ENCODE measurements at places on chromosomes 1 and 21. TPM values are rescaled to one million over a fixed set of nuclear protein-coding genes. Genes with fewer than 3 reads are reported as not detected.

GRCh38 chr21:43779660-43780059 is 3.6 kb upstream of the CSTB start:
- peak; percentile 14 for DNase-seq

- peak; percentile 87 for DNase-seq
Measured at GRCh38 chr1:63593886-63594605, 835 bp downstream of the PGM1 start.

DNA sequence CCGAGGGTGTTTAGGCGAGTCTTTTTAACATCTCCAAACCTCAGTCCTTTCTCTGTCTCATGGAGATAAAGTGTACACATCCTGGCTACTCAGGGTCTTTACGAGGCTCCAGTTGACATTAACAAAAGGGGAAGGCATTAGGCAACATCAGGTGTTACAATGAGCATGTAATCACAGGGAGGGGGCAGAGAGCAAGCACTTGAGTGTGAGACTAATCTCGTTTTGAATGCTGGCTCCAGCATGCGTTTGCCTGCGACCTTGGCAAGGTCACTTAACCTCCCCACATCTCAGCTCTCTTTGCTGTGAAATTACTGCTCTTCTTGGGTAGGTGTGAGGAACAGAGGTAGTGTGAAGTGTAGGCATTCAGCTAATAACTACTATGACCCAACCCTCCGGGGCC is 3.1 kb downstream of the TNNT2 start:
- DNase-seq, result peak; percentile 59

DNA sequence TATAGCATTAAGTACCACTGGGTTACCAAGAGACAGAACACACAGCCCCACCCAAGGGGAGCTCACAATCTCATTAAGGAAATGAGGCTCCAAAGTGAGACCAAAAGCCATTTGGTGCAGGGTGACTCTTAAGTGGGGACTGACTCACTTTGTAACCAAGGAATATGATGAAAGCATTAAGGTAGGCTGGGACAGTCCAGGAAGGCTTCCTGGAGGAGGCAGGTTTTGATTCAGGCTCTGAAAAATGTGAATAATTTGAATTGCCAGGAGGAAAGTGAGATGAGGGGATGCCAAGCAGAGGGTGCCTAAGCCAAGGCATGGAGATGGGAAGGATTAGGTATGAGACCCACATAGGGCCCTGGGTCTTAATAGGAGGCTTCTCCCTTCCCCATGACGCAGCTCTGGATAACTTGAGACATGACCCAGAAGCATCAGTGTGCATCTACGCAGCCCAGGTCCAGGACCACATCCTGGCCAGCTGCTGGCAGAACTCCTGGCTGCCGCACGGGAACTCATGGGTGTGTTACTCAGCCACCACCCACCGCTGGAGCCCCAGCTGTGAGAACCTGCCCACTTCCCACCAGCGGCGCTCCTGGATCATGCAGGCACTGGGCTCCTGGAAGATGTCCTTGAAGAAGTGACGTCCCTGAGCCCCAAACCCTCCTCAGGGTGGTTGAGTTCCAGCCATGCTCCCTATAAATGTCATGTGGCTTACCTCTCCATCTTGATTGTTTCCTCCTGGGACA is 5.9 kb upstream of the TTC4 start:
- DNase-seq, result no peak

- DNase-seq, result no peak
Measured at GRCh38 chr1:115796897-115797296, 28.4 kb upstream of the CASQ2 start.

GRCh38 chr21:34009193-34009592 is 64.2 kb upstream of the MRPS6 start:
- DNase-seq, result no peak

KLF17 gene
- polyA plus RNA-seq, result not detected

TIAM1 gene
- polyA plus RNA-seq, result 3.9 TPM

DNA sequence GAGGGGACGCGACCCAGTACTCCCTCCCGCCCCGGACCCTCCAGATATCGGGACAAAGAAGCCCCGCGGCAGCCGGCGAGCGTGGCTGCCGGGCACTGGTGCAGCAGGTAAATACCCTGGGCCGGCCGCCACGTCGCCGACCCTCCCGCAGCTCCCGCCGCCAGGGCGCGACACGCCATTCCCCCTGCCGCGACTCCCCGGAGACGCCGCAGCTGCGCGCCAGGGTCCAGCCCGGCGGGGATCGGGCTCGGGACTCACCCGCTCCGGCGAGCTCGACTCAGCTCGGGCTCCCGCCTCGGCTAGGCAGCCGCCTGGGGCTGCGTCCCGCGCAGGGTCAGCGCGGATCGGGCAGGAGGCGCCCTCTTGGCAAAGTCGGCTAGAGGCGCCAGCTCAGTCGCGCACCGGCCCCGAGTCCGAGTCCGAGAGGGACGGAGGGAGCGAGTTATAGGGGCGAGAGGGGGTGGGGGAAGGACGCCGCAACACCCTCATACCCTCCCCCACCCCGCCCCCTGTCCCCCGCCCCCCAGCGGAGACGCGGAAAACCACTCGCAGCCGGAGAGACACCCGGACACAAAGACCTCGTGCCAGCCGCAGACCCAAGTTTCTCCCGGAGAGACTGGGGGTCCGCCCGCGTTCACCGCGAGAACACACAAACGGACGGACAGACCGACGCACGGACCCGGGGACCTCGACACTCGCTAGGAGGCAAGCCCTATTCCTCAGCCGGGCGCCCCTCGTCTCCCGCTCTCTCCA is 985 bp downstream of the SYT6 start:
- peak; percentile 80 for DNase-seq

GRCh38 chr21:45912611-45913417 is 68.8 kb upstream of the COL6A1 start:
- DNase-seq, result no peak

- no peak for DNase-seq
Measured at GRCh38 chr1:62066713-62067112, 127.9 kb upstream of the L1TD1 start.

EPHA2 gene
- polyA plus RNA-seq, result 8.6 TPM

GRCh38 chr1:206954459-206955342 is 8.4 kb upstream of the PIGR start:
- no peak for DNase-seq

UBXN10 gene
- 3.2 TPM for polyA plus RNA-seq

OR2T33 gene
- polyA plus RNA-seq, result not detected

ADSS2 gene
- 5.8 TPM for polyA plus RNA-seq

DNA sequence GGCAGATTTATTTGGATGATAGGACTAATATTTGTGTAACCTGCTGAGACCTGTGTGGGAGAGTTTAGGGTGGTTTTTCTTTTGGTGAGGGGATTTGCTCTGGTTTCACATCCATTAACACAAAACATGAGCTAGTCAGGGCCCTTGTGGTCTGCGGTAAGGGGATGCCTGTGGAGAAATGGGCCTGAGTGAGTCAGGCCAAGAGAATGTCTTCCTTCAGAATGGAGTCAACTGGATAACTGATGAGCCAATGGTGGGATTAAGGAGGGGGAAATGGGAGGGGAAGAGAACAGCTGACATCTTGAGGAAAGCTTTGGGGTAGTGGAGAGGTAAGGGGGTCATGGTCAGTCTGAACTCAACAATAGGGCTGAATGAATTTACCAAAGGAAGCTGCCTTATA is 13.9 kb downstream of the WNT2B start:
- DNase-seq, result no peak

- peak; percentile 32 for DNase-seq
Measured at GRCh38 chr1:40032240-40032891, 8.2 kb upstream of the CAP1 start.

GRCh38 chr1:52366517-52366827 is 467 bp upstream of the CC2D1B start:
- no peak for DNase-seq

- DNase-seq, result no peak
Measured at GRCh38 chr1:45531873-45532272, 10.2 kb upstream of the PRDX1 start.

DNA sequence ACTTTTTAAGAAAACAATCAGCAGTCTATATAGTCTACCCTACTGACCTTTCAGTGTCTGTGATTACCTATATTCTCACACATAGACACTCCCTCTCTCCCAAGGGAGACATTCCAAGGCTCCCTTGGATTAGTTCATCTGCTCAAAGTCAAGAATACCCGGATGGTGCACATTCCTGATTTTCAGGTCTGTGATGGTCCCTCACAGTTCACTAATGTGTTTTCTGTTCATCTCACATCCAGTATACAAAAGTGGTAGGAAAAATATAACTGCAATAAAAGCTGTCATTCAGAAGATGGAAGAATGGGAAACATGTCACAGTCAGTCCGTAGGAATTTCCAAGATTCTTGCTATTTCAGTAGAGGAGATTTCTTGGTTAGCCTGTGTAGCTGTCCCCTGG is 224.1 kb upstream of the CACYBP start:
- no peak for DNase-seq

- DNase-seq, result no peak
Measured at GRCh38 chr1:68705466-68705865, 208.6 kb upstream of the DEPDC1 start.

PSRC1 gene
- 2.8 TPM for polyA plus RNA-seq

DNA sequence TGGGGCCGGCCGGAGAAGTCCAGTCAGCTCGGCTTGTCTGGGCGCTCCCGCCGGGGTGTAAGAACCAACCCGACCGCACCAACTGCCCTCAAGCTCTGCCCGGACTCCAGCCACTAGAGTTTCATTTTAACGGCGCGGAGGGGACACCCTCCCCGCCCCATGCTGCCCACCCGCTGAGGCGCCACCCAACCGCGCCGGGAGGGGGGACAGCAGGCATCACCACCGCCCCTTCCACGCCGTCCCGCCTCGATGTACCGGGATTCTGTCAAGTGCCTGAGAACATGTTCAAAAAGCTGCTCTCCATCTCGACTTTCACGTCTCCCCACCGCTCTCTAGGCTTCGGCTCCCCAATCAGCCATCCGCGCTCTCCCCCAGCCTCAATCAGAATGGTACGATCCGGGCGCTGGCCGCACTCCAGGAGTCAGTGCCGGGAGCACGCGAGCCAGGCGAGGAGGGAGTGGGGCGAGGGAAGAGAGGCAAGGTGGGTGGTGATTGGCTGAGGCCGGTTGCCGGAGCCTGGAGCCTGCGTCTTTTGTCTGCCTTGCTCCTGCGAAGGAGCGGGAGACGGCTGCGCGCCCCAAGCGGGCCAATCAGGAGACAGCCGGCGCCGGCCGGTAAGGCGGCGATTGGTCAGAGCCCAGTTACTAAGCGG is at the start of gene PIK3R3:
Gene PIK3R3 (minus strand): TSS at position 101 of the 652 bp plus-strand sequence. CDS start 677 bp downstream, outside the sequence.
- DNase-seq, result peak; percentile 99

DNA sequence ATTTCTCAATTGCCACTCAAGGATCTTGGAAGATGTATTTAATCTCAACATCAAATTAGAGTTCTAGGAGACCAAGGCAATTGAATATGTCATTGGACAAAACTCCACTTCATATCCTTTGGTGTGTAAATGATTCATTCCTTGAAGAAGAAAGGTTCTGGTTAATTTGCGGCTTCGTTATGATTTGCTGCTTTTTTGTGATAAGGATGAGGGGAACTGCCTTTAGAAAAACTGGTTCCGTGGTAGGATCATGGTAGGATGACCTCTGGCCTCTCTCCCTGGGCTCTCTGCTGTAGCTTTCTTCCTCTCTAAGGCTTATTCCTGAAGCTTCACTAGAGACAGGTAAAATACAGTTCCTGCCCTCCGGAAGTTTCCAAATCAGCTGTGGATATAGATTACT is 51.5 kb upstream of the ERRFI1 start:
- DNase-seq, result no peak

SH3D21 gene
- polyA plus RNA-seq, result 3.5 TPM

CYB561D1 gene
- polyA plus RNA-seq, result 2.8 TPM

GRCh38 chr1:240254778-240255291 is 163.2 kb downstream of the FMN2 start:
- DNase-seq, result no peak

- DNase-seq, result peak; percentile 65
Measured at GRCh38 chr1:235933017-235933765, 66.5 kb upstream of the LYST start.

GRCh38 chr1:243525085-243525487 is 269.2 kb downstream of the SDCCAG8 start:
- DNase-seq, result no peak

- DNase-seq, result peak; percentile 85
Measured at GRCh38 chr1:40806731-40807695, 23.4 kb downstream of the KCNQ4 start.

DNA sequence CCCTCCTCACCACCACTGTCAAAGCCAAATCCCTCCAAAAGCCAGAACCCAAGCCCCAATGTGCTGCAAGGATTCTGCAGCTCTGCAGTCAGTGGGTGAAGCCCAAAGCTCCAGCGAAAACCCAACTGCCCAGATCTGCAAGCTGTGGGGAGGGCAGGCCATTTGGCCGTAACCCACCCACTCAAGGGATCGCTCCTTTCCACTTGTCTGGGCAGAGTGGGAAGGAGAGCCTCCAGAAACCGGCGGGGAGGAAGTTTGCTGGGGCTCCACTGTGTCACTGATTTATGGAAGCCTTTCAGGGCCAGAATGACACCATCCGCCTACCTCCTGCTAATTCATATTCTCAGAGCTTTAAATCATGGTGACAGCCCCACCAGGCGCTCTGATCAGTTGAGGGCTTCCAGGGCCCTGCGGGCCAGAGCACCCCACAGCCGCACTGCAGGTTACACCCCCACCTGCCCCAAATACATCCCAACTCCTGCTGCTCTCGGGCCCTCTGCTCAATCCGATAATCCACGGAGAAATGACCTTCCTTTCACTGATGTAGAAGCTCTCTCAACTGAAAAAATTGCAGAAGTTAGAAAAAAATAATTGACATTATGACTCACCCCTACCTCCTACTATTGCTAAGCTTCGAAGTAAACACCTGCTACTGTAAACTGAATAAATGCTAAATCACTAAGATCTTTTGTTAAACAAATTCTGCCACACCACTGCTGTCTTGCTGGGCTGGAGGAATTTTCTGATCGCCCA is 40.6 kb upstream of the RAB4A start:
- peak; percentile 82 for DNase-seq

DNA sequence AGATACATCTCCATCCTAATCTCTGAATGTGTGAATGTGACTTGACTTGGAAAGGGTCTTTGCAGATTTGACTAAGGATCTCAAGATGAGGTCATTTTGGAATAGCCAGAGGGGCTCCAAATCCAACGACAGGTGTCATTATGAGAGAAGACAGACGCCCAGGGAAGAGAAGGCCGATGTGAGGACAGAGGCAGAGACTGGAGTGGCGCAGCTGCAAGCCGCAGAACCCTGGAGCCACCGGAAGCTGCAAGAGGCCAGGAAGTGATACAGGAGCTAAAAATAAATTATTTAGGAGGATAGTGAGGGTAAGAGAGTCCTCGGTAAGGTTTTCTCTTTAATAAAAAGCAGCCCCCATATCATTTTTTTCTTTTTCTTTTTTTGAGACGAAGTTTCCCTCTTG is 9.7 kb upstream of the AADACL4 start:
- no peak for DNase-seq

- DNase-seq, result no peak
Measured at GRCh38 chr1:2483970-2484369, 7.9 kb downstream of the PLCH2 start.

DNA sequence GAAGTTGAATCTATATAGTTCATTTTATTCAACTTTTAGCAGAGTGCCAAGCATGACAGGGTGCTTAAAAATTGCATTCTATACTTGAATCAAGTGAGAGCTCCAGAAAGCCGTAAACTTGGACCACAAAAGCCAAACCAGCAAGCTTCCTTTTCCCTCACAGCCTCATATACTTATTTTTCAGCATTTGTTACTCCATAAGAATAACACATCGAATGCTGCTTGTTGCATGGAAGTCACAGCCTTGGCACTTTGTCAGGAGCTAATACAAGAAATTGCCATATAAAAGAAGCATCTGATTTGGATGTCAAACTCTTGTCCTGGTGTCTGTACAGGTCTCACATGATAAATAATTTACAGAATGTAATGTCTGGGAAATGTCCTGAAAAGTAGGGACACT is 87.4 kb downstream of the PLXNA2 start:
- DNase-seq, result no peak

KRTAP13-2 gene
- polyA plus RNA-seq, result not detected

OR2T2 gene
- not detected for polyA plus RNA-seq

- DNase-seq, result no peak
Measured at GRCh38 chr21:25664491-25664931, 25.5 kb downstream of the JAM2 start.
